Activated CD4-positive, alpha-beta T cell treated with anti-CD3 and anti-CD28 coated beads, Interleukin-2, Interleukin-6, amounts not matched to agents 100 ng/mL and 50 ng/mL, durations not matched to agents 16 hours and 8 hours (primary cell): ENCODE measurements at places on chromosomes 6 and 20.

DNA sequence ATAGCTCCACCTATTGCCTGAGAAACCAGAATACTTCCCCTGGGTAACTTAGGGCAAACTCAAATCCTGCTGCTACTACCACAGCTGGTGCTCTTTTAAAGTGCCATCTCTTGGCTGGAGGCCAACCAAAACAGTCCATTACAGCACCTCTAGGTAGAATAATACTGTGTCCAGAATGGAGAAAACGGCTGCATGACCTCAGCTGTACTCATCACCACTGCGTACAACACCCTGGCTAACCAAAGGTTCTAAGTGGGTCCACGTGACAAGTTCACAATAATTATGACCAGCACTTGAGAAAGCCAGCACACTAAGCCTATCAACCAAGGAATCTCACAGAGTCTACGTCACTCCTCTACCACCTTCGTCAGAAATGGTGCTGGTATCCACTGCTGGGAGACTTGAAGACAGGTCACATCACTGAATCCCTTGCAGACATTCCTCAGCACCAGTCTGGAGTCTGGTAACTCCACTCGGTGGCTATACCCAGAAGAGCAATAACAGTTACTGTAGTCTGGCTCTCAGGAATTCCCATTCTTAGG, 40.9 kb upstream of the PKIB start:
- no peak for DNase-seq

DNA sequence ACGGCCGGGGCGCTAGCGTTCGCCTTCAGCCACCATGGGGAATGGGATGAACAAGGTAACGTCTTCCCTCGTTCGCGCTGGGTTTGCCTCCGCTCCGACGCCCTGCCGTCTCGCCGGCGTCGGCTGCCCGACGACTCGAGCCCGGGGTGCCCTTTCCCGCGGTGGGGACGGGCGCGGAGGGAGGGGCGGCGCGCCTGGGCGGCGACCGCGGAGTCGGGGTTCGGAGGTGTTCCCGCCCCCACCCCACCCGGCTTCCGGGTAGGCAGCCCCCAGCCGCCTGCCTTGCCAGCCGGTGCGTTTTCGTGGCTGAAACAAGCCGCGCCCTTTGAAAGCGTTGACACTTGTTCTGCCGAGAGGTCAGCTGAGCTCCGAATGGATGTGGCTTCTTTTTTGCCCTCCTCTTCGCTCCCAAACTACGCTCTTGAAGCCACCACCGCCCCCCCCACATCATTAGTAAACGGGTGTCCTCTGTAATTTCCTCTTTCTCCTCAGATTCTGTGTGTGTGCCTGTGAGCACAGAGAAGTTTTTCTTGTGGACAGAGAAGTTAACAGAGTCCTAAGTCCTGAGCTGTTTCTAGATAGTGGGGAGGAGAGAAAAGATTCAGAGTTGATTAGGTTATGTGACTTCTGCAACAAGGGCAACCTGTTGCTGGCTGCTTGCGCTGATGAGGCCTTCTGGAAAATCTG, 362 bp downstream of the DUSP22 start:
- DNase-seq: peak; percentile 88

DNA sequence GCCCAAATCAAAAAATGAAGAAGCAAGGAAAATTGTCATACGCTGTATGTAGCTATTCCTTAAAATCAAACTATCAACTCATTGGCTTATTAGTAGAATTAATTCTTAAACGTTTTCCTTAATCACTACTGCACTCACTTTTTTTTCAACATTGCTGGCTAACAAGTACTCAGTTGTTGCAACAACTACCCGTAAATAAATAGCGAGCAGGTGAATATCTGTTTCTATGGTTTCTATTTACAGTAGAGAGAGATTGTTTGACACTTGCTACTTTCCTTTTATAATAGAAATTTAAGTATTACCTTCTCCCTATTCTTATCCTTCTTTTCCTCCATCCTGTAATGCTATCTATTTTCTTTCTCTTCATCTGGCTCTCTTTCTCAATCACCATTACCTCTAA, 25.1 kb downstream of the FRK start:
- DNase-seq: no peak

- no peak for DNase-seq
Observed at GRCh38 chr6:39910744-39911143, 23.5 kb downstream of the MOCS1 start.

GRCh38 chr6:18349386-18349785, 37.8 kb upstream of the RNF144B start:
- DNase-seq: no peak

DNA sequence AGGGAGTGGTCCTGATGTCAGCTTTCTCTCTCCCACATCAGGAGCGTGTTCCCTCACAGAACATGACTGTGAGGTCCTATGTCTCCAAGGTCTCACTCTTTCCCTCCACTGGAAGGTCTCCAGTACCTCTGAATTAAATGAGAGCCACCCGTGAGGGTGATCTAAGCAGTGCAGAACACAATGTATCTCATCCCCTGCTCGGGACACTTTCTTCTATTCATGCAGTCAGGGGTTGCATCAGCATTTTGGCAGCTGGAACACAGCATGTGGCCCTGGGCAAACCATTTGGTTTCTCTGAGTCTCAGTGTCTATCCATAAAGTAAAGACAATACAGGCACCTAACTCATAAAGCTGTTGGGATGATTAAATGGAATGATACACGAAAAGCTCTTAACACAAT, 34.2 kb downstream of the MAFB start:
- no peak for DNase-seq

DNA sequence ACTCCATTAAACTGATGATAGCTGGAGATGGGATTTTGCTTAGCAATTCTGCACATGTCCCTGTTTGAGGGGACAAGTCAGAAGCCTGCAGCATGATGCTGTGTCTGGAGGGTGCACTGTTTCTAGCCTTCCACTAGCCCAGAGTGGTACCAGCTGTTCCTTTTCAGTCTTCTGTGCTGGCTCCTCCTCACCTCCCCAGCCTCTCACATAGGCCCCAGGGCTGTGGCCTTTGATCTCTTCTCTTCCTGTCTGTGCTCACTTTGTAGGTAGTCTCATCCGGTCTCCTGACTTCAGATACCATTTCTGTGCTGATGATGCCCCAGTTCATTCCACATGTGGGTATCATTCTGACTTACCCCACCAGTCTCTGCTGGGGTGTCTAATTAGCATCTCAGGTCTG, 126.3 kb downstream of the HIVEP1 start:
- peak; percentile 53 for DNase-seq

DNA sequence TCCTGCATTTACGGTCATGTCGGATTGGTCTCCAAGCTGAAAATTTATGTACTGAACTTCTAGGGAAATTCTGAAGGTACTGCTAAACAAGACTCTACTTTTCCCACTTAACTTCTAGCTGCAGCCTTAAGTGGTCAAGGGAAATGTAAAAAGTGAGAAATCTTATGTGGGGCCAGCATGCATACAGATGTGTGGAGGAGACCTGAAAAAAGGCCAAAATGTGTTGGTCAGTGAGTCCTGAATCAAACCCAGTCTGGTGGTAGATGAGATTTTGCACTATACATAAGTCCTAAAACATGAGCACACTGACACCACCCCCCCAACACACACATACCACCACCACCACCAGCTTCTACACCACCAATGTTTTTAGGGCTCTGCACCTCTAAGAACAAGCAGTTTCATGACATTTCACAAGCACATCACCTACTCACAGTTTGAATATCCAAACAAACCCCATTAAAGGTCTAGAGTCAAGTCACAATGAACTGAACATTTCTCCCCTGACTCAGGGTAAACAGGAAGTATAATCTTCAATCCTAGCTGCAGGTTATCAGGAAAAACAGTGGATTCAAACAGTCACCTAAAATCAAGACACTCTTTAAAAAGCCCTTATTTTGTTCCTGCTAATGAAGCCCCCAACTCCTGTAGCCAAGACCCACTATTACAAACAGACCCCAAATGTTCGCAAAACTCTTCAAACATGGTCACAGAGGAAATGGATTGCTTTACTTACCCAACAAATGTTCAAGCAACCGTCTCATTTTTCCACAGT, 1.6 kb downstream of the ZMYND8 start:
- DNase-seq: peak; percentile 34

- DNase-seq: no peak
Observed at GRCh38 chr20:60115451-60115850, 157.2 kb downstream of the CDH26 start.

- no peak for DNase-seq
Observed at GRCh38 chr6:36666826-36667591, 11.5 kb upstream of the CDKN1A start.

DNA sequence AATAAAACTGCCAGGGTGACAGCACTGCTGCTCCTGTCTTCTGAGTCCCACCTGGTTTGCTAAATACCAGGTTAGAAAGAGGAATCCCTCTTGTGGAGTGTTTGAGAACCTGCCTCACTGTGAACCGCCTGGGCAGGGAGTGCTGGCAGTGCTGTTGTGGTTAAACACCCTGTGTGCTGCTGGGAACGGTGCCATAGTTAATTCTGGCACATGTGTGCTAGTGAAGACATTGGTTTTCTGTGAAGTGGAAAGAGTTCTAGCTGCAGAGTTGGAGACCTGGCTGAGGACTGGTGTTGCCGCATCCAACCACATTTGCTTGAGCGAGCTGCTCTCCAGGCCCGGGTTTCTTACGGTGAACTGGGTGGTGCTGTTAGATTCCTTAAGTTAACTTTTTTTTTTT, 72.7 kb downstream of the IGF2R start:
- no peak for DNase-seq

DNA sequence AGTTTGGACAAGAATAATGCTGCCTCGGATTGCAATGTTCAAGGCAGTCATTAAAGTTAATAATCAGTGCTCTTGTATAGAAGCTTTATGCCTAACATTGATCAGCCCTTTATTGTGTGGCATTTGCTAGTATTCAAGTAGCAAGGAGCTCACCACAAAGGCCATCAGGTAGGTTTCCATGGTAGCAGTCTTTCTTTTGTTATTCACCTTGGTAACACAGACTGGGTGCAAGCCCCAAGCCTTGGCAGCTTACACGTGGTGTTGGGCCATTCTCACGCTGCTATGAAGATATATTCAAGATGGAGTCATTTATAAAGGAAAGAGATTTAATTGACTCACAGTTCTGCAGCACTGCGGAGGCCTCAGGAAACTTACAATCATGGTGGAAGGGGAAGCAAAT, 149.3 kb downstream of the ADAT2 start:
- DNase-seq: no peak

- no peak for DNase-seq
Observed at GRCh38 chr6:73823046-73823735, 127.2 kb downstream of the CD109 start.

DNA sequence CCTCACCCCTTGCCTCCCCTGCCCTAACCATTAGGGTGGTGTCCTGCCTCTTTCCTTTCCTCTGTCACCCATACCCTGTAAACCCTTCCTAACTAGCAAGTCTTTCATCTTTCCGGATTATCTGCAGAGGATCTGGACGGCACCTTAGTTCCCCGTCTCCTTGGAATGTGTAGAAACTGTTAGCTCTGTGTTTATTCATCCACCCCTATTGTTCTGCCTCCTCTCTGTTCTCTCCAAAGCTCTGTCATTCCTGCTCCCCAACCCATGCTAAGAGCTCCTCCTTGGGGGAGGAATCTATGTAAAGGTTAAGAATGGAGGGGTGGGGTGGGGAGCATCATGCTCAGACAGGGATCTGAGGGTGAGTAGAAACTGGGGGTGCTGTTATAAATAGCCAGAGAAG, 39.4 kb upstream of the KCNK5 start:
- DNase-seq: no peak

DNA sequence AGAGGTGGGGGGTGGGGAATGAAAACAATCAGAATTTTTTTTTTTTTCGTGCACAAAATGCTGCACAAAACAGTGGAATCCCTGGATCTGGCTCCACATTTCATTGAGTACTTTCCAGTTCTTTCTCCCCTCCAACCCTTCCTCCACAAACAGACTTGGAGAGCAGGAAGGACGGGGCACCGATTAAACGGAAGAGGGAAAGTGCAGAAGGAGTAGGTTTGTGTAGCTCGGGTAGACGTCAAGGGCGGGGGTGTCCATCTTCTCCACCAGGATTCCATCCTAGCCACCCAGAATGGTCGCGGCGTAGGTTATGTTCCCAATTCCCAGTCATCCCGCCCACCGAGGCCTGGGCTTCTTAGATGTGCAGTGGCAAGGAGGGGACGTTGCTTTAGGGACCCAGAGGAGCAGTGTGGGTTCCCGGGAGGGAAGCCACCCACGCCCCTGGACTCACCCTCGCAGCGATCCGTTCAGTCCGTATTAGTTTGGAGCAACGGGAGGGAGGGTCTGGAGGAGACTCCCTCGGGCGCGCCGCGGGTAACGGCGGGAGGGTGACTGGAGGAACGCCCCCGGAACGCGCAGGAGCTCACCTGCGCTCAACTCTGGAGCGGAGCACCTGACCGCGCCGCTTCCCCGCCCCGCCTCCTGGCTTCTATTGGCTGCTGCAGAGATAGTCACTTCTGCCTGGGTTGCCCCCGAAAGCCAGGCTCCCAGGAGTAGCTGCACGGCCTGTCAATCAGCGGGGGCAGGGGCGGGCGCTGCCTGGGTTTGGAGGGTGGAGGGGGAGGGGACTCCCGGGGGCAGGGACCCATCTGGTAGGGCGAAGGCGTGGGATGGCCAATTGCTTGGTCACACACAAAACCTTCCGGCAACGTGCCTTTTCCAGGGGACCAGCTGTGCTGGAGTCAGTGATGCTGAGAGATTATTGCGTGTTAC, at the start of gene ENPP5:
Gene ENPP5 (minus strand): TSS at position 624 of the 933 bp plus-strand sequence. CDS start 2,718 bp downstream, outside the sequence.
- DNase-seq: peak; percentile 46

- DNase-seq: peak; percentile 72
Observed at GRCh38 chr6:83215131-83216047, 22.2 kb downstream of the RWDD2A start.

GRCh38 chr6:18147616-18148015, 7.3 kb downstream of the TPMT start:
- DNase-seq: no peak

- DNase-seq: no peak
Observed at GRCh38 chr20:39670988-39671387, 708.8 kb downstream of the DHX35 start.

DNA sequence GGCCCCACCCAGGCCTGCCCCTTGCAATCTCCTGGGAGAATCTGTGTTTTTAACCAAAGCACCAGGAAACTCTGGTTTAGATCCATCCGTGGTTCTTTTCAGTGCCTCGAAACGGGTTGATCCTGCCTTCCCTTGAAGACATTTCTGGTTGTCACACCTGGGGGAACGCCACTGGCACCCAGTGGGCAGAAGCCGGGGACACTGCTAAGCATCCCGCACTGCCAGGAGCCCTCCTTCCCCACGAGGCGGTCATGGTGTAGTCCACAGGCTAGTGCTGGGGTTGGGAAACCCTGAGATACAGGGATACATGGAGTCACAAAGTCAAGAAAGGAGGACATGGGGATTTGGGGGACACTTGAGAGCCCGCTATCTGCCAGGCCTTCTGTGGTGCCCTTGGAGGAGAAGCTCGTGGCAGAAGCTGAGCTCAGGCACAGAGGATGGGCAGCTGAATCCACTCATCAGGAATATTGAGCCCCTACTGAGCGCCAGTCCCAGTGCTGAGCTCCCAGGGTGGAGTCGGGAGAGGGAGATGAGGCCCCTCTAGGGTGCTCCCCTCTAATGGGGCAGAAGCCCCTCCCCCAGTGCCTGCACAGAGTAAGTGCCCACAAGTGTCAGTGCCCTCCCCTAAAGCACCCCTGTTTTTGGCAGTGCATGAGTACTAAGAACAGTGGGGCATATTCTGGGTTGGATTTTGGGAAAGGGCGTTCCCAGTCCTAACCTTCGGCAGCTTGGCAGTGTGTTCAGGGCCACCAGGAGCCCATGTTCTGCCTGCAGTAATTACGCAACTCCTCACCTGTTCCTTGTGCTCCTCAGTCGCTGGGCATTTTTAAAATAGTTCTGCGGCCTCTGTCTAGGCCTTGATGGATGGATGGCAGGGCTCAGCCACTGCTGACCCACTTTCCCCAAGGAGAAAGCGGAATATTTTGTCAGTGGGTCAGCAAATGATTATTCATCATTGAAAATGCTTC, 25.6 kb upstream of the PHACTR3 start:
- no peak for DNase-seq

- DNase-seq: no peak
Observed at GRCh38 chr20:56467968-56468315, 485 bp upstream of the RTF2 start.
